ENCODE measurements at places on chromosomes 6 and 20.
A peak's percentile ranks its signal among the peaks of the same experiment; 100 is the strongest.

DNA sequence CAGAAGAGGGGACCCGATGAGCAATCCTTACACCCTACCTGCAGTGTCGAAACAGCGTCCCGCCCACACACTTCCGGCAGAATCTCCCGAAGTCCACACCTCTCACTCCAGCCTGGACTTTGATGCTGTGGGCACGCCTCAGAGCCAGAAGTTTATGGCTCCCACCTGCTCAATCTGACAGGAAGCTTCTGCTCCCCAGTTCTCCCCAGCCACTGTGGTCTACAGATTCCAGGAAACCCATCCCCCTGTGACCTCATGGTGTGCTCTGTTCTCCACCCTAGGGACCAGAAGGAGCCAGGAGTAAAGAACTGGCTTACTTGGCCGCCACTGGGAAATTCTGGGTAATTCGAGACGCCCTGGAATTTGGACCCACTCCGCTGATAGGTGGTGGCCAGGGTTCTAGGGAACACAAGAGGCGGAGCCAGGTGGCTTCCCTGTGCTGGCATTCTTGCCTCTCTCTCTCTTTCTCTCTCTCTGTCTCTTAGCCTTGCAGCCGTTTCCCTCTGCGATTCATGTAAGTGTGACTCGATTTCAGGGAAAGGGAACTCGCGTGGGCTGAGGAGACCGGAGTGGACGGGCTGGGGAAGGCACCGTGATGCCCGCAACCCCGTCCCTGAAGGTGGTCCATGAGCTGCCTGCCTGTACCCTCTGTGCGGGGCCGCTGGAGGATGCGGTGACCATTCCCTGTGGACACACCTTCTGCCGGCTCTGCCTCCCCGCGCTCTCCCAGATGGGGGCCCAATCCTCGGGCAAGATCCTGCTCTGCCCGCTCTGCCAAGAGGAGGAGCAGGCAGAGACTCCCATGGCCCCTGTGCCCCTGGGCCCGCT is at the start of gene TRIM15:
TSS of gene TRIM15 (plus strand) at position 457 of the 828 bp plus-strand sequence. CDS start at position 596, 139 bp downstream.
- no peak for DNase-seq

- DNase-seq = no peak
These were observed 648.5 kb downstream of the RNF144B start for GRCh38 chr6:19035461-19036195.

DNA sequence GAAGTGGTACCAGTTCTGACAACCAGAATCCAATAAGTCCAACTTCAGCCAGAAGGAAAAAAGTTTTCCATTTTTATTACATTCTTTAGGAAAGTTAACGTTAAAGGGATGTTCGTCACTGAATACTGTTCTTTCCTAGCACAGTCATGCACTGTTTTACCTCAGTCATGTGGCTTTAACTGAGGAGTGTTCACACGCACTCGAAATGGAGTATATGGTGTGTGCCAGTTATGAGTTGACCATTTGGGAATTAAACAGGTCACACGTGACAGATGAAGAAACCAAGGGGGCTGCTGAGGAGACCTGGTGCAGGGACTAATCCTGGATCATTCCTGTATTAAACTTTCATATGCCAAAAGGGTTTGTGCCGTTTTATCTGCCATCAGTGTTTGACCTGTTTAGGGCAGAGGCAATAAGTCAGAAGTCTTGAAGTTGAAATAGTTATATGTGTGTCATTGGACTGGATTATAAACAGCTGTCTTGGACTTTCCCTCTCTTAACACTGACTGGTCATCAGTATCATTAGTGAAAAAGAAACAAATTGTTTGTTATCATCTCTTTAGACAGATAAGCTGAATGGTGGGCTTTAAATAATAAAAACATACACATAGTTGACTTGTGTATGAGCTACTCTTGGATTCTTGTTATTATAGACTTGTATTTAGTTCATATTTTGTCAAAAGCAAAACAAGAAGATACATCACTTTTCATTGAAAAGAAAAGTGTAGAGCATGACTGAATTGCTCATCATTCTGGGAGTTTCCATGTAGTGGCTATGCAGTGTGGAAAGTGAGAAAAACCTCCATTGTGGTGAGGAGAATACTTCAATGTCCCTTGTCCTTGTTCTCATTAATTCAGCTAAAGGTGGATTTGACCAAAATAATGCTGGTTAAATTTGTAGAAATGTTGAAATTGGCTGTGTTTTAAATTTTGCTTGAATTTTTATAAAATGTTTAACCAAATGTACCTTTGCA is 123.5 kb upstream of the SAMD5 start:
- no peak for DNase-seq

GRCh38 chr6:46118836-46119235 is 11.0 kb upstream of the ENPP4 start:
- DNase-seq = no peak

- DNase-seq = no peak
These were observed 7.9 kb downstream of the EXOC2 start for GRCh38 chr6:684831-685636.

DNA sequence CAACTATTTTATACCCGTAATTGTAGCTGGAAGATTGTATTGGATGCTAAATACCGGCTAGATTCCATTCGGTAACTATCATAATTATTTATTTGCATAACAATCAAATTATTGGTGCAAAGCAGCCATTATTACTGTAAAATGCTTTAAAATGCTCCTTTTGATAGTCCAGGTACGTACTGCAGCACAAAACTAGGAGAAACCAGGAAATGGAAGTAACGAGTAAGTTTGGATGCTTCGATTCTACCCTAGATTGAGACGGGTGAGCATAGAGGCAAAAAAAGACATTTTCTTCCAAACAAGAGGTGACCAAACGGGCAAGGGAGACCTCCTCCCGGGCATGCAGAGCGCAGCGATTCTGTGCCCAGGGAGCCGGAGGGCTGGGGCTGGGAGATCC is 469 bp upstream of the XRN2 start:
- no peak for DNase-seq

DNA sequence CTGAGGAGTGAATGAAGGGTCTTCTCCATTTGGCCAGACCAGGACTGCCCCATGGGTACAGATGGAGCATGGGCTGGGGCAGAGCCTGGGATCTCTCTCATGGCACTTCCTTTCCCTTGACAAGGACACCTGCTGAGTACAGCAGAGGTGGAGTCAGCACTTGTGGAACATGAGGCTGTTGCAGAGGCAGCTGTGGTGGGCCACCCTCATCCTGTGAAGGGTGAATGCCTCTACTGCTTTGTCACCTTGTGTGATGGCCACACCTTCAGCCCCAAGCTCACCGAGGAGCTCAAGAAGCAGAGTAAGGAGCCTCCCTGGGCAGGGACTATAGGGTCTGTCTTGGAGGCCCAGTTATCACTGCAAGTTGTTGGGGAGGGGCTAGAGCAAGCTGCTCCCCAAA is 29.6 kb downstream of the GSS start:
- DNase-seq = no peak

DNA sequence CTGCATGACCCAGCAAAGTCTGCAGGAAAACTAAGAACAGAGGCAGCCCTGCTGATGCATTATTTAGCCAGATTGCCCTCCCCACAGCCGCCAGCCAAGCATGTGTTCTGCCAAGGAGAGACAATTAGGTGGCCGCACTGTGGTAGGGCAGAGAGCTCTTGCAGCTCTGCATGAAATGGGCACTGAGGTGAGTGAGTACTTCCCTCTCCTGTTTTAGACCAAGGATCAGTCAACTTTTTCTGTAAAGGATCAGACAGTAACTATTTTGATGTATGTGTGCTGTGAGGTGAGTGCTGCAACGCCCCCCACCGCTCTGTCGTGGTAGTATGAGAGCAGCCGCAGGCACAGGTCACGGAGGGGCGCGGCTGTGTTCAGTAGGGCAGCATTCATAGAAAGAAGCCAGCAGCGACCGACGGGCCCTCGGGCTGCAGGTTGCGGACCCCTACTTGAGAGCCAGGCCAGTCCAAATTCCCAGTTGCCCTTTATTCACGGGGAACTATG is 23.8 kb upstream of the FAM50B start:
- DNase-seq = peak; percentile 87

- DNase-seq = no peak
These were observed 133.7 kb upstream of the IFNGR1 start for GRCh38 chr6:137352859-137353258.

DNA sequence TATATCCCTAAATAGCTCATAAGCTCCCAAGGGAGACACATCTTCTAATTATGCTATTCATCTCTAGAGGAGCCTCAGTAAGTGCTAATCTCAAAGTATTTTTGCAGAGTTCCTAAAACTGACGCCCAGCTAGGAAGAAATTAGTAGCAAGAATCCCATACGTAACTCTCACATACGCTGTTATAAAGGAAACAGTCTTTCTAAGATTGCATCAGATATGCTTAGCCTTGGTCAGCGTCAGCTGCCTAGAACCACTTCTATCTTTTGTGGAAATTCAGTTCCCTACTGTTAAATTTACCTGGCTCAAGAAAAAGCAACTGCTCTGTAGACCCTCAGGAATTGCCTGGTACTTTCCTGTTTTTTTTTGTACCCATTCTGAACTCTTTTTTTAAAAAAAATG is 13.6 kb downstream of the RIPOR2 start:
- DNase-seq = no peak

DNA sequence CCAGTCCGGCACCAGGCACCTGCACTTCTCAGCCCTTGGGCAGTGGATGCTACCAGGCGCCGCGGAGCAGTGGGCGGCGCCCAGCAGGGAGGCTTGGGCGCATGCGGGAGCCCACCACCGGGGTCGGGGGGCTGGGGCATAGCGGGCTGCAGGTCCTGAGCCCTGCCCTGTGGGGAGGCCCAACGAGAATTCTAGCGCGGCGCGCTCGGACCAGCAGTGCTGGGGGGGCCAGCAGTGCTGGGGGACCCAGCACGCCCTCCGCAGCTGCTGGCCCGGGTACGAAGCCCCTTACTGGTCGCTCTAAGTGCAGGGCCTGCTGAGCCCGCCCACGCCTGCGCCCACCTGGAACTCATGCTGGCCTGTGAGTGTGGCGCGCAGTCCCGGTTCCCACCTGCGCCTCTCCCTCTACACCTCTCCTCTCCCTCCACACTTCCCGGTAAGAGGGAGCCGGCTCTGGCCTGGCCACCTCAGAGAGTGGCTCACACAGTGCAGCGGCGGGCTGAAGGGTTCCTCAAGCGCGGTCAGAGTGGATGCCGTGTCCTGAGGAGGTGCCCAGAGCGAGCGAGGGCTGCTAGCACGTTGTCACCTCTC is 28.5 kb upstream of the SERPINB1 start:
- no peak for DNase-seq

GRCh38 chr6:168867247-168868102 is 386.2 kb downstream of the THBS2 start:
- no peak for DNase-seq

- DNase-seq = no peak
These were observed 9.3 kb upstream of the BCAS1 start for GRCh38 chr20:54079652-54080051.

DNA sequence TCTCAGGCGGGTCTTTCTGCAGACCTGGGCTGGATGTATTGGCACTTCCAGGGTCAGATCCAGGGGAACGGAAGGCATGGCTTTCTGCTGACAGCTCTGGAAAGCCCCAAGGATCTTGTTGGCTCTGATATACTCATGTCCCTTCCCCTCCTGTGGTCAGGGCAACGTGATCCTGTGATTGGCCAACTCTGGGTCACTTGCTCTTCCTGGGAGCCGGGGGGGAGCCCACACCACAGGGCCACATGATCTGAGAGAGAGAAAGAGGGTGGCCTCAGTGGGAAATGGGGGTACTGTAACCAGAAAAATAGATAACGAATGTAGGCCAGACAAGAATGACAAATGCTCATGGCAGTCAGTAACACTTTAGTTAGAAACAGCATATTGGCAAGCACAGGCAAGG is 223.0 kb downstream of the NFATC2 start:
- peak; percentile 77 for DNase-seq

DNA sequence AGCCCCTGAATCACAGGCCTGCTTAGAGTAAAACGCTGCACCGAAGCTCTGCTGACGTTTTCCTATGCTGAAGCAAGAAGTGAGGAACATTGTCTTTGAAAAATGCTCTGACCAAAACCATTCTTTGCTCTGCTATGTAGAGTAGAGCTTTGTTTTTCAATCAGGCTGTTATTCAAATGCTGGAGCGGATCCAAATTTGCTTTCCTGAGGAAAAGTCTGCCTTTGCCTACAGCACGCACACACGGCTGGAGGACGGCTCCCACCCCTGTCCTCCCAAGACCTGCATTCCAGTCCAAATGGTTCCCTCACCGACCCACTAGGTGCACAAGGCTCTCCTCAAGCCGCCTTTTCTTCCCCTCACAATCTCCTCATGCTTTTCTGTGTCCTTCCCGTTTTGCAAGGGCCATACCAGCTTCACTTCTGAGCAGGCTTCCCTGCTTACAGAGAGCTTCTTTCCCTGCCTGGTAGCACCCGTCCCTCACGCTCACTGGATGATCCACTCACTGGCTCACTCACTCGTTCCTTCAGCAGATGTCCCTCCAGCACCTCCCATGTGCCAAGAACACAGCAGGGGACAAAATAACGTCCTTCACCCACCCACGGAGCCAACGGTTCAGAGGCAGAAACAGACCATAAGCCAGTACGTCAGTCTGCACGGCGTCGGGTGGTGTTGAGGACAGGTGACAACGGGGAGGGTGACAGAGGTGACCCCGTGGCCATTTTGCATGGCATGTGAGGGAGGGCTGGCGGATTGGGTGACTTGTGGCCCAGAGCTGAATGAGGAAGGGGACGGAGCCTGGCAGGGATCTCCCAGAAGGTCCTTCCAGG is 137.9 kb upstream of the NEDD9 start:
- no peak for DNase-seq

- DNase-seq = no peak
These were observed 167.4 kb downstream of the EYA4 start for GRCh38 chr6:133408543-133408942.

DNA sequence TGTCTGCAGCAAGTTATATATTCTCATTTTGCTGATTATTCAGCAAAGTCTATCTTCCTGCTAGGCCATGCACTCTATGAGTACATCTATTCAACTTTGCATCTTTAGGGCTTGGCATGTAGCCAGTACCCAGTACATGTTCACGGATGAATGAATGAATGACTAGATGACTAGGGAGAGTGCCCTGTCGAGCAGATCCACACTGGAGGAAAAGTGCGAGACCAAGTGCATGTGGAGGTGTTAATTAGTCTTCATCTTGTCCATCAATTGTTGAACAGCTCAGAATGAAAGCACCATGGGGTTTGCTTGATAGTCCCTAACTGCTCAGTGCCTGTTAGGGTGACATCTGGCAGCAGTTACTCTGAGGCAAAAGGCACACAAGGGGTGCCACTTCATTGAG is 30.4 kb downstream of the TM9SF4 start:
- DNase-seq = no peak

GRCh38 chr6:69907981-69908498 is 41.7 kb downstream of the COL19A1 start:
- DNase-seq = no peak

DNA sequence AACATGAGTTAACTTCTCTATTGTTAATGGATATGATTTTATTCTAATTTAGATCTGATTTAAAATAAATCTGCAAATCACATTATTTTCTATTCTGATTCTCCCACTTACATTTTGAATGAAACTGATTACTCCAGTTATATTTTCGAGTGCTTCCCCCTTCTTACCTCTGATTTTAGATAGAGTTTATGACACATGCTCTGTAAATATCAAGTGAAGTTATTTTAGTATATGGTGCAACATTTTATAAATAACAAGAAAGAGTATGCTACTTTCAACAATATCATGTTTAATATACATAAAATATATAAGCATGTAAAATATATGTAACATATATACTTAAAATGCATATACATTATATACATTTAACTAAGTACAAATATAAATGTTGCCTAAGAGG is 38.9 kb downstream of the PLCB1 start:
- no peak for DNase-seq
